Activated naive CD8-positive, alpha-beta T cell treated with anti-CD3 and anti-CD28 coated beads for 36 hours (primary cell): ENCODE measurements at places on chromosomes 11 and 22. TPM values are rescaled to one million over a fixed set of nuclear protein-coding genes. Genes with fewer than 3 reads are reported as not detected.

ACRV1 gene
- not detected for total RNA-seq

PGR gene
- total RNA-seq = not detected

PI4KA gene
- total RNA-seq = 49.3 TPM

OR8D4 gene
- not detected for total RNA-seq

AMBRA1 gene
- total RNA-seq = 27.2 TPM

DNA sequence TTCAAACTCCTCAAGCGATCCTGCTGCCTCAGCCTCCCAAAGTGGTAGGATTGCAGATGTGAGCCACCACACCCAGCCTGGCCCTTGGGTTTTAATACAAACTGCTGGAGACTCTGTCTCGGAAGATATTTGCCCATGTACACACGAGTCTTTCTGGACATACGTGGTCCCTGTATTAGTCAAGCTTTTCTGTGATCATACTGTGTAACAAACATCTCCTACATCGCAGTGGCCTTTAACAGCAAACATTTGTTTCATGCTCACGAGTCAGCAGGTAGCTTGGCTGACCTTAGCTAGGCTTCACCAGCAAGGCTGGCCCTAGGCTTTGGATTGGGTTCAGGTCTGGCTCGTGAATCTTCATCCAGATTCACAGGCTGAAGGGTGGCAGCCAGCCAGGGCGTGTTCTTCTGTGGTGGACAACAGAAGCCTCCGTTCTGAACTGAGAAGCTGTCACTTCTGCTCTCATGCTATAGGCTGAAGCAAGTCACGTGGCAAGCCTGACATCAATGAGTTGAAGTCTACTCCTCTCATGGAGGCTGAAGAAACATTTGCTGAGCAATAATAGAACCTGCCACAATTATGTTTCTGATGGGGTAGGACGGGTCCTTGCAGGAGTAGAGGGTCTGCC lies 8.8 kb downstream of the KIAA1671 start:
- DNase-seq = no peak

DNA sequence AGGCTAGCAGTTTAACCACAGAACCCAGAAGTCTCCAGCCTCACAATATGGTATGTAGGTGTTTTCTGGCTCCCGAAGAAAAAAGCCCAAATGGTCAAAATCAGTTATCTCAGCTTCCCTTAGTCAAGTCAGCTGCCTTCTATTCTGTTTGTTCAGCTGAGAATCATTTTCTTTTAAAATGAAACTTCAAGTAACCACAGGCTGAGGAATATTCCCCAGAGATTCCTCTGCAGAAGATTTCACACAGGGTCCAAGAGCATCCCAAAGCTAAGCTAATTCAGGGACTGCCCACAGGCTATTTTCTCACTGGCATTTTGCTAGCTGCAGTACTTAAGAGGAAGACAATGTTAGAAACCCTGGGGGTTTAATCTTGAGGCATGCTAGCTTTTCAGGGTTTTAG lies 977.0 kb upstream of the CHORDC1 start:
- DNase-seq = no peak

- DNase-seq = no peak
Measured at GRCh38 chr22:30347255-30347892, 9.3 kb downstream of the SF3A1 start.

DNA sequence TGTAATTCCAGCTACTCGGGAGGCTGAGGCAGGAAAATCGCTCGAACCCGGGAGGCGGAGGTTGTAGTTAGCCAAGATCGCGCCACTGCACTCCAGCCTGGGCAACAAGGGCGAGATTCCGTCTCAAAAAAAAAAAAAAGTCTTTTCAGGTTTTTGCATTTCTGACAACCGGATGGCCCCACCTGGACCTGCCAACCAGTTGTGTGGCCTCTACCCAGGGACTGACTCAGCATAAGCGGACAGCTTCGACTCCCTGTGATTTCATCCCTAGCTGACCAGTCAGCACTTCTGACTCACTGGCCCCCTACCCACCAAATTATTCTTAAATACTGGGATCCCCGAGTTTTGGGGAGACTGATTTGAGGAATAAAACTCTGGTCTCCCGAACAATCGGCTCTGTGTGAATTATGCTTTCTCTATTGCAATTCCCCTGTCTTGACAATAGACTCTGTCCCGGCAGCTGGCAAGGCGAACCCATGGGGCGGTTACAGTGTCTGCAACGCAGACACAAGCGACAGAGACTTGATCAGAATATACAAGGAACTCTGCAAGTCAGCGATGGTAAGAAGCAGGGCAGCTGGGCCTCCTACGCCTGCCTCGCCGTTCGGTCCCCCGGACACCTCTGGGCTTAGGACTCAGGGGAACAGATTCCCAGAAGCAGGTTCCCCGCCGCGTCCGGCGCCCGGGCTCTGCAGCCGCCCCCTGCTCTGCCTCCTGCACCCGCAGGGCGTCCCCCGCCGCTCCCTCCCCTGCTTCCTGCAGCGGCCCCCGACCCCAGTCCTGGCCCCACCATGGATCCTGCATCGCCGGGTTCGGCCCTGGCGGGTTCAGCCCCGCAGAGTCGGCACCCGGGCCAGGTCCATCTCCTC lies 741 bp upstream of the TALDO1 start:
- DNase-seq = peak; percentile 48

DNA sequence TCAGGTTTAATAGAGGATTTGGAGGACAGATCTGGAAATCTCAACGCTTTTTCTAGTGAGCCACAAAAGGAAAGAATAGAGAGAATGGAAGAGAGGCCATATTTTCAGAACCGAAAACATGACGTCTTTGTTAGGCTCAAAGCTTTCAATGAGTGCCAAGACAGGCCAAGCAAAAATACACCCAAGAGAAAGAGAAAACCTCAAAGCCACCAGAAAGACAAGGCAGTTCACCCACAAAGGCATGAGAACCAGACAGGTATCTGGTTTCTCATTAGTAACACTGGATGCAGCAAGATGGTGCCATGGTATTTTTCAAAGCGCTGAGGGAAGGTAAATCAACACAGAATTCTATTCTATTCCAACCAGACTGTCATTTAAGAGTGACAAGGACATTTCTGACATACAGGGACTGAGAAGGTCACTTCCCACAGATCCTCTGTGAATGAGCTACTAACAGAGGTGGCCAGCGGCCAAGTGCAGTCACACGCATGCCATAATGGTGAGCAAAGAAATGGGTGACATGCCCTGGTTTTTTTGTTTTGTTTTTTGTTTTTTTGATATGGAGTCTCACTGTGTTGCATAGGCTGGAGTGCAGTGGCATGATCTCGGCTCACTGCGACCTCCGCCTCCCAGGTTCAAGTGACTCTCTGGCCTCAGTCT lies 41.9 kb downstream of the TOLLIP start:
- no peak for DNase-seq

GRCh38 chr11:4960877-4961276 lies 5.4 kb upstream of the OR51A2 start:
- no peak for DNase-seq

- DNase-seq = no peak
Measured at GRCh38 chr11:115926601-115927000, 422.4 kb upstream of the CADM1 start.

DNA sequence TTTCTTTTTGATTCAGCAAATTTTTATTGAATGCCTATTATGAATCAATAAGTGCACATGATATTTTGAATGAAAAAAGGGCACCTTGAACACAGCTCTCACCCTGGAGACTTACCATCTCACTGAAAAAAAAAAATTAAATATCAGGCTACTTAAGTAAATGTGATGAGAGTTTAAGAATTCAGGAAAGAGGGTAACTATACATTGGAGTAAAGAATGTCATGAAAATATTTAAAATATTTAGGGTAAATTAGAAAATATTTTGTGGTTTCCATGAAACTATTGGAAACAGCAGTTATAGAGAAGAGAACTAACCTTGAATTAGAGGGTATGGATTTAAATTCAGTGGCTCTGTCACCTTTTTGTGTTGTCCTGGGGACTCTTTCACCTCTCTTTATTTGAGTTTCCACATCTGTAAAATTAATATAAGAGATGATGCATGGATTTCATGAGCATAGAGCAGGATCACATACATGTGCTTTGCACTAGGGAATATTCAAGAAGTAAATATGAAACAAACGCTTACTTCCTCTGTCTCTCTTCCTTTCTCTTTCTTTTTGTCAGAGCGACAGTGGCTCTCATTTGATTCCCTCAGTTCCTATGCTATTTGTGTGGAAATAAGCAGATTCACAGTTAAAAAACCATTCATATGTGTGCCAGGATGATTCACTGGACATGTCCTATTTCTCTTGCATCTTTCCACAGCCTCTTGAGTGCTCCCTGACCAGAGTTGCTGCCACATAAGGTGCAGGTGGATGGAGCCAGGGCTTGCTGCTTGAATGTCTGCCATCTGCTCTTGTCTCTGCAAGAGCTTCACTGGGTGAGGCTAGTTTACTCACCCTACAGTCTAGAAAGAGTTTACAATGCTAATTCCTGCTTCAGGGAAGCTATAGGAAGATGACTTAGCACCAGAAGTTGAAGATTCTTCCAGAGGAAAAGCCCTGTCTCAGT lies 533.1 kb downstream of the ETS1 start:
- DNase-seq = no peak

DNA sequence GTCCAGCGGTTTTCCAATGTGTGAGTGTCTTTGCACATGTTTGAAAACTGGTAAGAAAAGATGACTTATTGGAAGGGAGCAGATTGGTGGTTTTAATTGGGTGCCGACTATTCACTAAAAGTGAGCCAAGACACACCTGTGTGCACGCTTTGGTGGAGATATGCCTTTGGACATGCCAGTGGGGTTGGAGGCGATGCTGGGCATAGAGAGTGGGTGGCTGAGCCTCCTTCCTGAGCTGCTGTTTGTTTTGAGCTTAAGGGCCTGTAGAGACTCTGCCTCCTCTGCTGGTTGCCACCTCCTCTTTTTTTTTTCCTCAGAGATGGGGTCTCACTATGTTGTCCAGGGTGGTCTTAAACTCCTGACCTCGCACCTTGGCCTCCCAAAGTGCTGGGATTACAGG lies 9.5 kb downstream of the IGHMBP2 start:
- no peak for DNase-seq
